ENCODE measurements at places on chromosomes 16 and 17.

- DNase-seq = no peak
Measured at GRCh38 chr16:30004811-30005242, 6.0 kb downstream of the DOC2A start.

DNA sequence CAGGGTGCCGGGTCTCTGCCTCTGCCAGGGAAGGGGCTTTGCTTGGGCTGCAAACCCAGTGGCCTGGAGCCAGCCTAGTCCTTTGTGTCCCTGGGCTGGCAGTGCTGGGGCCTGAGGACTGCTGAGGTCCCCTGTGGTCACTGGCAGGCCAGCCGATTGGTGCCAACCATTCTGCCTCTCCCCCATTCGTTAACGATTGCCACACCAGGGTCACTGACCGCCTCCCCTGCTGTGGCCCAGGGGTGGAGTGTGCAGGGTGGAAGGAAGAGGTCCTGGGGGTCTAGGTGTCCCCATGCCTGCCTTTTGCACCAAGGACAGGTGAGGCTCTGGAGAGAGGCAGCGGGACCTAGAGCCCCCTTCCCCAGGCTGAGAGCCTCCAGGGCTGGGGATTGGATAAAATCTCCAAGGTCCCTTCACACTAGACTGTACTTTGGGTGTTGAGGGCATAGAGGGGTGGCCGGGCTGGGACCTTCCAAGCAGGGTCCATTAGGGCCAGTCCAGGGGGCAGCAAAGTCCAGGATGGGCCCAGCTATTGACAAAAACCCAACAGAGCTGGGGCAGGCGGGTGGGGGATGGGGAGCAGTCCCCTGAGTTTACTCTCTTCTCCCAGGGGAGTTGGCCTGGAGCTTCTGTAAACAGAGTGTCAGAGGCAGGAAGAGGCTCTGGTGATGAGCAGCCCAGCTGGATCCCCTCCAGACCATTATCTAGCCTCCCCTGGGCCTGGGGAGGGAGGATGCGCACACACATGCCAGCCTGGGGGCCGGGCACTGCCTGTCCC is 1.1 kb downstream of the VASN start:
- no peak for DNase-seq

DNA sequence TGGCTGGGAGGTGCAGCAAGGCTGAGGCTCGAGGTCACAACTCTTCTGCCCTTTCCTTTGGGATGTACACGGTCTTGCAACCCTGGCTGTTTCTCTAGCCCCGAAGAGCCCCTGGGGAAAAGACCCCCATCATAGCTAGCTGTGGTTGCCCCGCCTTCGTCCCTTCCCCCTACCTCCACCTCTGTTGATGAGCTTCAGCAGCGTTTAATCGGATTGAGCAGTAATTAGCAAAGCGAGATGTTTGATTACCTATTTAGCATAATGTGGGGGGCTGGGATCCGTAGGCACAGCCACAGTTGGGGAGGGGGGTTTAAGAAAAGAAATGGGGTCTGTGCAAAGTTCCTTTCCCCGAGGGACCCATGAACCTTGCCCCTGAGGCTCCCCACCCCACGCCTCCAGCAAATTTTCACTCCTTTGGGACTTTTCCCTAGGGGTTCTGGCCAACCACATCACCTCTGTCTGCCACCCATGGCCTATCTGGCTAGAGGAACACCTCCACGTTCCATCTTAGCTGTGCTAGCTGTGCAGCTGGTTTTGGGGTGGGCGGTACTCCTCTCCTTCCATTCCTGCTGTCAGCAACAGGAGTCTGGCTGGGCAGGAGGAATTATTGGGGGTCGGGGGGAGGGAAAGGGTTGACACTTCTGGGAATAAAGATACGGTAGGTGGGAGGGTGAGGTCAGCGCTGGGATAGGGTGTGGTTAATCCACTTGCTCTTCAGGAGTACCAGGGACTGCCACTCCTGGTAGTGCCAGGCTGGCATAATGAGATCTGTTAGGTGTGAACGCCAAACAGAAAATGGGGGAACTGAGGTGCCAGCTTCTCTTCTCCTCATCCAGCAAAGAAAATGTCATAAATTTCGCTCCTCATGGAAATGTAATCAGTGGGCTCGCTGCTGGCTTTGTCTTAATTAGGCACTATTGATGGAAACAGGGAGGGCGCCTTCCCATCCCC is 1.3 kb upstream of the DNAH2 start:
- no peak for DNase-seq

DNA sequence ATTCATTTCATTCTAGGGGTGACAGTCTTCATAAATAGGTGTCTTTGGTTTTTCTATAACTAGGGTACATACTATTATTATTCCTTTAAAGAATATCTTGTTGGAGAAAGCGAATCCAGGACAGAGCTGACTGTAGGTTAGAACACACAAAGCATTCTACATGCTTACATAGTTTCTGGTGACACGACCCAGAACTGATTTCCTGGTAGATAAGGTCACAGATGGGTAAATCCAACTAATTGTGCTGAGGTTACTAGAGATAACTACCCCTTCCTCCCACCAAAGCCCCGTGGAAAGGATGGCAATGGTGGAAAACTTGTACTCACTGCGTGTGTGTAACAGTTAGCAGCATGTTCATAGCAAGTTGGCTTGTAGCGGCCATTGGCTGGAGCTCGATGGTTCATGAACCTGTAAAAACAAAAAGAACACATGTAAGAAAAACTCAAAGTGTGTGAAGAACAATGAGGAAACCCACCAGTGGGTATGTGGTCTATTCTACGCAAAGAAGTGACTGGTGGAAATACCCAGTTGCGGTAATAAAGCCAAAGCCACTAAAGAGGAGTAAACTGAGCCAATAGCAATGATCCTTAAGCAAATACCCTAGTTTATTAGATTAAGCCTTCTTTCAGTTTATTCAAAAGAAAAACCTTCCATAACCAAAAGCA is 7.7 kb downstream of the MMD start:
- no peak for DNase-seq

- DNase-seq = no peak
Measured at GRCh38 chr16:71840052-71840451, 5.7 kb upstream of the ATXN1L start.

GRCh38 chr17:62085511-62086408 is 20.7 kb upstream of the MED13 start:
- DNase-seq = no peak
